ENCODE measurements at places on chromosomes 1 and 21.
A peak's percentile ranks its signal among the peaks of the same experiment; 100 is the strongest.

- DNase-seq = peak; percentile 23
These were observed 12.8 kb downstream of the OTUD7B start for GRCh38 chr1:149997585-149998262.

DNA sequence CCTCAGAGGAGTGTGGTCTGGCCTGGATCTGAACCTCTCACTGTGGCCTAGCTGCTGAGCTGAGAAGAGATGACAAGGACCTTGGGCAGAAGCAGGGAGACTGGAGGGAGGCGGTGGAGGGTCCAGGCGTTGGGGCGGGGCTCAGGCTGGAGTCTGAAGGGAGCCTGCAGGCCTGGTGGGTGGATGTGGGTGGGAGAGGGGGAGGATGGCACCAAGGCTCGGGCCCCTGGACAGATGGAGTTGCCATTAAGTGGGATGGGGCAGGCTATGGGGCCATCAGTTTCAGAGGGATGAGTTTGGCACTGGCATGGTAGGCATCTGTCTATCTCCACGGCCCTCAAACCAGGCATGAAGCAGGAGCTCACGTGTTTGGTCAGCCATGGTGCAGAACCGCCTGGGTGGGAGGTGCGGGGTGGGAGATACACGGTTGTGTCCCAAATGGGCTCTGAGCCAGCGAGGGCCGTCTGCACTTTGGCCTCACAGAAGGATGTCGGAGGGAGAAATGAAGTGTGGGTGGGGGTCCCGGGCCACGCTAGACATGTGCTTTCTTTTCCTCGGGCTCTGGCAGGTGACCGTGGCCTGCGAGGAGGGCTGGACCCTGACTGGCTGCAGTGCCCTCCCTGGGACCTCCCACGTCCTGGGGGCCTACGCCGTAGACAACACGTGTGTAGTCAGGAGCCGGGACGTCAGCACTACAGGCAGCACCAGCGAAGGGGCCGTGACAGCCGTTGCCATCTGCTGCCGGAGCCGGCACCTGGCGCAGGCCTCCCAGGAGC, 23.6 kb downstream of the PCSK9 start:
- DNase-seq = no peak

- DNase-seq = no peak
These were observed 24.5 kb downstream of the NECAP2 start for GRCh38 chr1:16464917-16465625.

DNA sequence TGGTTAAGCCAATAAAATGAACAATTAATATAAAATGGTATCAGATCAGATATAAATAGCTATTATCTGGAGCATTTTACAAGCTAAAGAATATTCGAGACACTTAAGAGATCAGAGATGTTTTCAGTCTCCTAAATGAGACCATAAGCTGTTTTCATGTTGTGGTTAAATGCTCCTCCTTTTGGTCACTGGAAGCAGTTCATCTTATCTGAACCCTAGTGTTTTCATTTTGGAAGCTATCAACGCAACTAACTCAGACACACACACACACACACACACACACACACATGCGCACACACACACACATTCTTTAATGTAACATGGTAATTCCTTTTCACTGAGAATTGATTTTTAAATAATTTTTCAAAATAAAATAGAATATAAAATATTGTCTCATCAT, 10.0 kb upstream of the LRRC8C start:
- DNase-seq = peak; percentile 69

DNA sequence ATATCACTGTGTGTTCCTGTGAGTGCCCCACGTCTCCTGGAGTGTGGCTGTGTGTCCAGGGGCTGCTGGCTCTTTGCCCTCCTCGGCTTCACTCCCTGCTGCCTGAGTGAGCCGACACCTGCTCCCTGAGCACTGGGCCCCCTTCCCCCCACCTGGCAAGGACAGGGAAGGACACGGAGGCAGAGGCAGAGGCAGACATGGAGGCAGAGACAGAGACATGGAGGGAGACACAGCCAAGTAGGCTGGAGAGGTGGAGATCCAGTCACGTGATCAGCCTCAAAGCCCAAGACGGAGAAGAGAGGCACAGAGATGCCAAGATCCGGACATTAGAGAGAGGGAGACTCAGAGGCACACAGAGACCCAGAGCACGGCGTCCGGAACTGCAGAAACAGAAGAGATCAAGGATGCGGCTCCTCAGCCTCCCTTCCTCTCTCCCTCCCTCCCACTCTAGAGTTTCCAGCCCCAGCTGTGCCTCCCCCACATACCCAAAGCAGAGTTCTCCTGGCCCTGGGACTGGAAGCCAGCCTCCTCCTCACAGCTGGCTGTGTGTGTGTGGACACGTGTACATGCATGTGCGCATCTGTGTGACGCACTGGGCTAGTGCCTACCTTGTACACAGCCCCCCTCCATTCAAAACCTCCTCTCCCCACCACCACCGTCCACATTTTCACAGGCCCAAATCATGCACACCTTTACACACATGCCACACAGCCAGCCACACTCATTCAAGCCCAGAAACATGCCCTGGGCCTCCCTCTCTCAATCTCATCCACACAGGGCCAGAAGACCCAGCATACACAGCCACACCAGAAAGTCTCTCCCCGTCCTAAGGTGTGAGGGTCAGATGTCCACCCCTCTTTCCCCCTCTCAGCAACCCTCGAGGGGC, 39.1 kb upstream of the WASF2 start:
- DNase-seq = no peak

DNA sequence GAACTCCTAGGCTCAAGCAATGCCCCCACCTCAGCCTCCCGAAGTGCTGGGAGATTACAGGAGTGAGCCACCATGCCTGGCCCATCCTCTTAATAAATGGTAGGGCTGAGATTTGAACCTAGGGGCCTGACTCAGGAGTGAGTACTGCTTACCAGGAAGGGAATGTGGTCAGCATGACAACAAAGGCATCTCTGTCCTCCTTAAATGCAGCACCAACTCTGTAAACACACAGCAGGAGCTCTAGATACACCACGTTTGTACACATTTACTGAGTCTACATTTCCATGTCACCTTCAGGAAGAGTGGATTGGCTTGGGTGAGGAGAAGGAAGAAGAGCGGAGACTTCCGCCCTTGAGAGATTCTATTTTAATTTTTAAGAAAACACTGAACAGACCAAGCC, 38.5 kb downstream of the HIVEP3 start:
- no peak for DNase-seq

DNA sequence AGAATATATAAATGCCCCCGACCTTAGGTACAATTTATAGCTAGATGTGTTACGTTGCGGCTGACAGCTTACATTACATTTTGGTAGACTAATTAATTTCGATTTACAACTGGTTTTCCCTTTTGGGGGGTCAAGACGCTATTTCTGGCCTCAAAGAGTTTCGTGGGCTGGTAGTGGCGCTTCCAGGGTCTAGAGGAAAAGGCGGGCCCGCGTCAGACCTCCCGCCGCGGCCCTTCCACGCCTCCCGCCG, 391 bp downstream of the IFT25 start:
- DNase-seq = no peak

- no peak for DNase-seq
These were observed 135.5 kb downstream of the TGFB2 start for GRCh38 chr1:218480588-218481099.

- no peak for DNase-seq
These were observed 2.2 kb upstream of the UBXN10 start for GRCh38 chr1:20183616-20184271.

DNA sequence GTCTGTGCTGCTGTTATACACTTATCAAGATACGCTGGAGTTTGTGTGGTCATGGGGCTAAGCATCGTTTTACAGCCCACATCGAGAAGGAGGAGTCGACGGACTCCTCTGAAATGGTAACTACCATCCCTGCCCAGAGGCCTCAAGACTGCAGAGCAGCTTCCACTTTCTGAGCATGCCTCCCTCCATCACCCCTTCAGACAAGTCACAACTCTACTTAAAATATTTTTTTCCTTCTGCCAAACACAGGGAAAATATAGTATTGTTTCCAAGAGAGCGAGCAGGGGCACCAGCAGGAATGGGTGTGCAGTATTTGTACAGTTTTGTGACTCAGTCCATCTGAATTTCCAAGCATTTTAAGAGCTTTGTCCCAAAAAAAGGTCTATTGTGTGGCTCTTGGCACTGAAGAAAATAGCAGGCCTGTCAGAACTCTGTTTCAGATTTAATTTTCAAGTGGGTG, 14.1 kb downstream of the EVA1C start:
- no peak for DNase-seq

GRCh38 chr1:24317956-24318614, 1.1 kb upstream of the GRHL3 start:
- no peak for DNase-seq

GRCh38 chr21:44352253-44352860, 1.1 kb upstream of the TRPM2 start:
- DNase-seq = no peak

DNA sequence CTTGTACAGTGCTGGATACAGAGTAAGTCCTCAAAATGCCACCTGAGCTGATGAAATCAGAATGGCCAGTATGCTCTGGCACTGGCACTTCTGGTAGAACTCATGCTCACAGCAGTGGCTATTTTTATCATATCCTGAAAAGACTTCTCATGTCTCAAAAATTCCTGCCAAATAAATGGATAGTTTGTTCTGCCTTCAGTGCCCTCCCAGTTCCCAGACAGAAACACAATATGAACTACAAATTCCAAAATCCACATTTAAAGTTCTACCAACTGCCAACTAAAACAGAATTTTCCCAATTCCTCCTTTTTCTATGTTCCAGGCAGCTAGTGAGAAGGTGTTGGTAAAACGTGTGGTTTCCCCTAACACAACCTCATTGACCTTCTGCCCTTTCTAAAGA, 51.4 kb upstream of the RGS1 start:
- DNase-seq = no peak

GRCh38 chr21:37797403-37797802, 118.9 kb downstream of the KCNJ6 start:
- no peak for DNase-seq

- DNase-seq = no peak
These were observed 119.4 kb downstream of the C1orf94 start for GRCh38 chr1:34296059-34296458.

- no peak for DNase-seq
These were observed 280.7 kb downstream of the TM2D1 start for GRCh38 chr1:61444288-61444687.

DNA sequence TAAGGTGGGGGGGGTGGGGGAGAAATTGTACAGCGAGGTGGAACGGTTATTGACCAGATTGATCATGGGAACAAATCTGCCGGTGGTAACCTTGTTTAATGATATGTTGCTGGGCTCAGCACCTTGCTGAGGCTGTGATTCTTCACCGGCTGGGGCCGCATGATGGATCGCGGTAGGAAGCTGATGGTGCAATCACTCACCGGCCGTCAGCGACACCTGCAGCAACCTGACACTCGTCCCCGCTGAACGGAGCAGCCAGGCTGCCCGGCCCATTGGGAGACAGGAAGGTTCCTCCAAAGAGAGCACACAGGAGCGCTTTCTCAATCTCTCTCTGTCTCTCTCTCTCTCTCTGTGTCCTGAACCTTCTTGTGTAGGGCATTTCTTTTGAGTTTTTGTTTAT, 128.5 kb upstream of the RRP15 start:
- no peak for DNase-seq

DNA sequence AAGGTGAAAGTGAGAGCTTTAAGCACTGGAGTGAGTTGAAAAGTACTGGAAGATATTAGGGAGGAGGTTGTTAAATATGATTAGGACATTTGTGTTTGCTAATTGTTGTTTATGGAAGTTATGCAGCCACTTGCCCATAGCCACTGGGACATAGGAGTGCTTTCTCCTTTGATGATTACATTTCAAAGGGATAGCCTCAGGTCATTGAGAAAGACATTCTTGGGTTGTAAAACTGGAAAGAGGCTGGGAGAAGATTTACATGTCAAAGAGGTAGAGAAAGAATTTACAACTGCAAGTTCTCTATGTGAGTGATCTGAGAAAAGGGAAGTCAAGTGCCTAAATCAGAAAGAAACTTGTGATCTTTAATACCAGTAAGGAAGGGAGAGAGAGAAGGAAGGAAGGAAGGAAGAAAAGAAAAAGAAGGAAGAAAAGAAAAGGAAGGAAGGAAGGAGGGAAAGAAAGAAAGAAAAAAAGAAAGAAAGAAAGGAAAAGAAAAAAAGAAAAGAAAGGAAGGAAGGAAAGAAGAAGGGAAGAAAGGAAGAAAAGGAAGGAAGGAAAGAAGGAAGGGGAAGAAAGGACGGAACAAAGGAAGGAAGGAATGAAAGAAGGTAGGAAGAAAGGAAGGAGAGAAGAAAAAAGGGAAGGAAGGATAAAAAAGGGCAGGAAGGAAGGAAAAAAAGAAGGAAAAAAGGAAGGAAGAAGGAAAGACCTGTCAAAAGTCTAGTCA, 284.6 kb upstream of the DPYD start:
- no peak for DNase-seq

DNA sequence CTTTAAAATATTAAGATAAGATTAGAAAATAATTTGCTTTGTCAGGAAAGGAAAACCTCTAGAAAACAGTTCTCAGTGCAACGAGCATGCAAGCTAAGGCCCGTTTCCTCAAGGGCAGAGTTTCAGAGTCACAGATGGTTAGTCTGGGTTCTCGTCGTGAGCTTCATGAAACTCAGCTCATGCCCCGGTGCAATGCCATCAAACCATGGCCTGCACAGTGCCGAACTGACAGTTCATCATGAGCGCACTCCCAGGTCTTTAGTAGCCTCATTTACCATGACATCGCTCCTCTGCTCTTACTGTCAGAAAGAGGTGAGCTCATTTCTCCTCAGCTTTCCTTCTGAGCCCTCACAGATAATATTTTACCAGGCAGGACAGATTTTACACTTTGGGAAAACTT, 319.2 kb downstream of the NTNG1 start:
- DNase-seq = no peak

DNA sequence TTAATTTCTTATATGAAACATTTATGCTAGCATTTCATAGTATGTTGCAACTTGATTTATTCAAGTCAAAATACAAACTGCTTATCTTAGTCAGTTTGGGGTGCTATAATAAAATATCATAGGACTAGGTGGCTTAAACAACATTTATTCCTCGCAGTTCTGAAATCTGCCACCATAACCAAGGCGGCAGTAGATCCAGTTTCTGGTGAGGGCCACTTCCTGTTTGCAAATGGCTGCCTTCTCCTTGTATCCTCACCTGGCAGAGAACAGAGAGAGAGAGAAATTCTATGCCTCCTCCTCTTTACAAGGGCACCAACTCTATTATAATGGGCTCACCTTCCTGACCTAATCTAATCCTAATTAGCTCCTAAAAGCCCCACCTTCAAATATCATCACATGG, 76.1 kb upstream of the RGS2 start:
- no peak for DNase-seq

DNA sequence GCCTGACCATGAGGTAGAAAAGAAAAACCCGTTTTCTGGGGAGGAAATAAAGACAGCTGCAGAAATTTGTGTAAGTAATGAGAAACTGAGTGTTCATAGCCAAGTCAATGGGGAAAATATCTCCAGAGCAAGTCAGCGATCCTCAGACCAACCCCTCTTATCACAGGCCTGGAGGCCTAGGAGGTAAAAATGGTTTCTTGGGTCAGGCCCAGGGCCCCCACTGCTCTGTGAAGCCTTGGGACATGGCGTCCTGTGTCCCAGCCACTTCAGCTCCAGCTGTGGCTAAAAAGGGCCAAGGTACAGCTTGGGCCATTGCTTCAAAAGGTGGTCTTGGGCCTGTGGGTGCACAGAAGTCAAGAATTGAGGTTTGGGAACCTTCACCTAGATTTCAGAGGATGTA, 101.0 kb downstream of the NPHS2 start:
- no peak for DNase-seq
